Activated naive CD4-positive, alpha-beta T cell treated with anti-CD3 and anti-CD28 coated beads, Interleukin-2, amount 10 ng/mL, durations not matched to agents 7 days and 5 days (primary cell): ENCODE measurements at places on chromosomes 2 and 18.

DNA sequence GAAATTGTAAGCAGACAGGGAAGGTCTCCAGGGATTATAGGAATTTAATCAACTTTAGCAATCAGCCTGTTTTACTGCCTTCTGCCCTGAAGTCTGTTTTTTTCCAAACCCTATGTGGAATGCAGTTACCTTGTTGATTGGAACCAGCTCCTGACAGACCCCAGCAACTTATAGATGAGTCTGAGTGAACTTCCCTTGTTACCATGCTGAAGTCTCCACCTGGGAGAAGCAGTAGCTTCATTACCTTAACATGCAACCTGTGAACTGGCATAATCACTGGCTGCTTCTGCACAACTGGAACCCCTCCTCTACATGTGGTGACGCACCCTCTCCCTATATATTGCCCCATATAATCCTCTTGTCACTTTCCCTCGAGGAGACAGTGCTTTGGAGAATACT lies 226.3 kb upstream of the SPOPL start:
- no peak for DNase-seq

GRCh38 chr2:159516241-159516758 lies 100.0 kb downstream of the BAZ2B start:
- DNase-seq, result no peak

GRCh38 chr2:173571887-173572680 lies 217.4 kb downstream of the CDCA7 start:
- no peak for DNase-seq

DNA sequence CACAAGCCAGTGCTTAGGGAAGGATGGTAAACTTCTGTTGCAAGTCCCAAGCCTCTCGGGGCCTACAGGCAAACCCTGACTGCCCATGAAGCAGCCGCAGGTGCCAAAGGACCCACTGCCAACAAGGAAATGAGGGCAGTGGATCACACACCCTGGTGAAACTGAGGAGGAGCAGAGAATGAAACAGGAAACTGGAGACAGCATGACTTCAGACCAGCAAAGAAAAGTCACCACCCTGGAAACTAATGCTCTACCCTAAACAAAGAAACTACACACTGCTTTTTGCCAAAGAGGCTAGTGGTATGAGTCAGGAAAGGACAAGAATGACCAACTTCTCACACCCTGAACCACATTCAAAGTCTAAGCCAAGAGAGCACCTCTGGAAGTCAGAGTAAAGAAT lies 97.2 kb downstream of the MYO5B start:
- DNase-seq, result no peak

DNA sequence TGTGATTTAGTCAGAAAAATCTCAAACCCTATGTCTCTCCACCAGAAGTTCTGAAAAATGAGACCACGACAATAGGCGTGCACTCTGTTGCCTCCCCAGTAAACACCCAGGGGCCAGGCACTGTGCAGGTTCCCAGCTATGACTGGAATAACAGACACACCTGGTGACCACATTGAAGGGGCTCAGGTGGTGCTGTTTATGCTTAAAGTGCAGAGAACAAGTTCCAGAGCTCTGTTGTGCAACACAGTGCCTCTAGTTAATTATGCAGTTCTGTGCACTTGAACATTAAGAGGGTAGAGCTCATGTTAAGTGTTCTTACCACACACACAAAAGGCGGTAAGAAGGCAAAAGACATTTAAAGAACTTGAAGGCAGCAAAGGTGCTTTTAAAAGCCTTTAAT lies 52.6 kb upstream of the AFF3 start:
- no peak for DNase-seq

- no peak for DNase-seq
Measured at GRCh38 chr2:223075301-223076270, 23.6 kb downstream of the KCNE4 start.

DNA sequence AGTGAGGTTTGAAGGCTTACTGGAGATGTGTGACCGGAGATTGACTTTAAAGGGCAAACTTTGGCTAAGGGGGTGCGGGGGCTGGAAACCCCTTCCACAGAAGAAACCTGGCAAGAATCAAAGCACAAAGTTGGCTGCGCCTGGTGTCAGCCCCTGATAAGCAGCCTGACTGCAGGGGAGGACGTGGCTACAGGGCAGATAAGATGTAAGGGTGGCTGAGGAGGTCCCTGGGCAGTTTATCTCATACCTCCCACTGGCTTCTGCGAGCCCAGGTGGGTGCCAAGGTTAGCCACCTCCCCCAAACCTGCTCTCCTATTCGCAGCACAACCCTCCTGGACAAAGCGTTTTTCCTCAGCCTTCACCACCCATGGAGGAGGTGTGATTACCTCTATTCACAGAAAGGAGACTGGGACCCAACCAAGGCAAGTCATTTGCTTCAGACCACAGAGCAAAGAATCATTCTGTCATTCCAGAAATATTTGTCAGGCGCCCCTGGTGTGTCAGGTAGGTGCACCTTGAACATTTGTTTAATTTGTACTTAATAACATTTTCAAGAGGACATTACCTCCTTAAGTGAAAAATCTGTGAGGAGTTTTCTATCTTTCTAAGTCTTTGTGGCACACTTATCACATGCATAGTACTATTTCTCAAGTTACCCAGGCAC lies 73.1 kb upstream of the IL1R1 start:
- no peak for DNase-seq

DNA sequence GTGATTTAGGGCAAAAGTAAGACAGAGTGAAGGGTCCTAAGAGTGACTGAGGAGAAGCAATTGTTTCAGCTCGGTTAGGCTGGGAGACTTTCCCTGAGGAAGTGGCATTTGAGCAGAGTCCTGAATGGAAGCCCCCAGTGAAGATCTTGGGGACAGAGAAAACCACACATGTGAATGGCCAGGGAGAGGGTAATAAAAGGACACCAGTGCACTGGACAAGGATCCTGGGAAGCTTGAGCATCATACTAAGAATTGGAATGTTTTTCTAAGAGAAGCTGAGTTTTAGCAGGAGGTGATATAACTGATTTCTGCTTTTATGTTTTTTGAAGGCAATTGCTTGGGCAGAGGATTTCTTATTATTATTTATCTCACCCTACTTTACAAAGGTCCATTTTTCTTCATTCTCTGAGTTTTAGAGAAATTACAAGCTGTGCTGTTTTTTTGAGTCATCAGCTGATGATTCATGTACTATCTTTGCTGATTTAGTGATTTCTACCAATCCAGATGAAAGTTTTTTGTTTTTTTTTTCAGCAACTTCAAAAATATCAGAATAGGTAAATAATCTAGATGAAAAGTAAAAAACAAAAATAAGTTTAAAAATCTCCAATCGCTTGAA lies 43.5 kb downstream of the MFSD6 start:
- DNase-seq, result no peak

DNA sequence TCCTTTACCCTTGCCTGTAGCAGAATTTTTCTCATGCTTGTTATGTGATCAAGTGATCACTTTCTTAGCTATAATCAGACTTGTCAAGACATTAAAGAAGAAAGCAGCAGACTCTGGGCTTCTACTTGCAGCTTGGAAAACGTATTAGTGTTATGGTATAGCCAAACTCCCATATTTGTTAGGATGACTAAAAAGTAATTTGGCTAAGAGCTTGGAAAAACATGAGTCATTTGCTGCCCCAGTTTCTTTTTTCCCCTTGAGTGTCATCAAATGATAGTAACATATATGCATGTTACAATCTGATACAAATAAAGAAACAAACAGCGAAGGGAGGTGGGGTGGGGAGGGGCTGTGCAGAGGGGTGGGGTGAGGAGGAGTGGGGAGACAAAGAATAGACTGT lies 155.5 kb downstream of the IKZF2 start:
- DNase-seq, result no peak

DNA sequence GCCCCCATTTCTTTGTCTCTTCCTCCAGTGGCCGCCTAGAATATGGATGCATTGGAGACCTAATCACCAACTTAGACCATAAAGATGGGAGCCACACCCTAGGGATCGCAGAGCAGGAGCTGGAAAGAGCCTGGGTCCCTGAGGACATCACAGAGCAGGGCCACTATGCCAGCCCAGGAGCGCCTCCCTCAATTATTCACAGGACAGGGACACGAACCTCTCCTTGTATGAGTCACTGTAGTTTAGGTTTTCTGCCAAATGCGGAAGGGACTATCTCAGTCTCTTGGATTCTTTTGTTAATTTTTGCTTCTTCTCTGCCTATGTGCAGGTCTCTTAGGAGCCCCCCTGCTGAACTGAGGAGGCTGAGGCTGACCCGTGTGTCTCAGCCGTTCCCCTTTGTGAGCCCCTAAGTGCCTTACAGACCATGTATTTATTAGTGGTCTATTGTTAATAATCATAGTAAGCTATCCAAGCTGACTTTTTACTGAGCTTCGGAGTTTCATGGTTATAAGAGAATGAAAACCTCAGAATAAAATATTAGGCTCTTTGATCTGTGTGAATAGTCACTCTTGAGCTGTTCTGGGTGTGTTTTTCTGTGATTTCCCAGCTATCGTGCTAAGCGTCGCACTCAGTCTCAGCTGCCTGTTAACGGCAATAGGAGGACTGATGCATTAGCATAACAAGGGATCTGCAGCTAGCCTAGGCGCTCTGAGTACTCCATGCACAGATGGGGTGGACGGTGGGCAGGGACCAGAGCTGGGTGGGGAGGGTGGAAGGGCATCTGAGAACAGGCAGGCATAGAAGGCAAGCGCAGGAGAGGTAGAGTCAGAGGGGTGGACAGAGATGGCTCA lies 12.7 kb upstream of the PTPN4 start:
- DNase-seq, result no peak

GRCh38 chr2:15841776-15842560 lies 98.4 kb upstream of the MYCN start:
- no peak for DNase-seq
